Hematopoietic multipotent progenitor cell treated with erythropoietin and hydrocortisone succinate and interleukin-3 and kit ligand, for 8 days (in vitro differentiated cells): ENCODE measurements at places on chromosomes 12 and 14.

DNA sequence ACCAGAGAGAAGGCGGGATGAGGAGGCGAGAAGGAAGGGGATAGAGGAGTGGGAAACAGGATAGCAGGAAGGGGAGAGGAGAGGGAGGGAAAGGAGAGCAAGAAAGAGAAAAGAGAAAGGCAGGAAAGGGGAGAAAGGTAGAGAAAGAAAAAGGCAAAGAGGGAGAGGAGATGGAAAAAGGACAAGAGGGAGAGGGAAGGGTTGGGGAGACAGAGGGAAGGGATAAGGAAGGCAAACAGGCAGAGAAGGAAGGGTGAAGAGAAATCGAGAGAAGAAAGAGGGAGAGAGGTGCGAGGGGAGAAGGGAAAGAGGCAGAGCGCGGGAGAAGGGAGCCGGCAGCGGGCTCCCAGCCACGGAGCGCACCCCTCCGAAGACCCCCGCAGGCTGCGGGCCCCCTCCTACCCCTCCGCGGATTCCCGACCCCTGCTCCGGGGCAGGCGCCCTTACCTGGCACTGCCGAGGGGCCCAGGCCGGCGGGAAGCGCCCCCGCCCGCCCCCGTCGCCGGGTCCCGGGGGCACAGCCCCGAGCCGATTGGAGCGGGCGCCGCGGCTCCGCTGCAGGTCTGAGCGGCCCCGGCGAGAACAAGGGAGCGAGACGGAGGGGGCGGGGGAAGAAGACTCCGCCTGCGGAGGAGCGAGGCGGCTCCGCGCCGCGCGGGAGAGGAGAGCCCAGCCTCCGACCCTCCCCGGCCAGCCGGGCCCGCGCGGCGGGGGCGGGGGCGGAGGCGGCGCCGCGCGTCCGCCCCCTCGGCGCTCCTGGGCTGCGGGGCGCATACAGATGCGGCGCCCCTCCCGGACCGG, at the start of gene CDH24:
CDH24 (minus strand) TSS at position 565 of the 801 bp plus-strand sequence. CDS start 1,787 bp downstream, outside the sequence.
- peak; percentile 71 for DNase-seq

GRCh38 chr12:106228320-106228710, 19.5 kb downstream of the CKAP4 start:
- DNase-seq: no peak

- DNase-seq: no peak
Measured at GRCh38 chr14:103346286-103346685, 12.2 kb downstream of the EIF5 start.

DNA sequence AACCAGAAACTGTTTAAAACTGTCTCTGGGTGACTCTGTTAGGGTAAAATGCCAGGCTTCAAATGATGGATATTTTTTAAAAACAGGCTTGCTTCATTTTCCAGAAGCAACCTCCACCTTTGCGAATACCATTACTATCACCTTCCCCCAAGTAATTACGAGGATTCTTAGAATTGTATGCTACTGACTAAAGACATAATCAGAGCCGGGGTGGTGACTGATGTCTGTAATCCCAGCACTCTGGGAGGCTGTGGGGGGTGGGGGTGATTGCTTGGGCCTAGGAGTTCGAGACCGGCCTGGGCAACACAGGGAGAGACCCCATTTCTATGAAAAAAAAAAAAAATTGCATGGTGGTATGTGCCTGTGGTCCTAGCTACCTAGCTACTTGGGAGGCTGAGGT, 38.3 kb downstream of the FGD6 start:
- DNase-seq: no peak
